Activated CD4-positive, alpha-beta T cell treated with anti-CD3 and anti-CD28 coated beads, Interleukin-2, amount 10 ng/mL, durations not matched to agents 24 days and 14 days (primary cell): ENCODE measurements at places on chromosomes 11 and 22. TPM values are rescaled to one million over a fixed set of nuclear protein-coding genes. Genes with fewer than 3 reads are reported as not detected.

DNA sequence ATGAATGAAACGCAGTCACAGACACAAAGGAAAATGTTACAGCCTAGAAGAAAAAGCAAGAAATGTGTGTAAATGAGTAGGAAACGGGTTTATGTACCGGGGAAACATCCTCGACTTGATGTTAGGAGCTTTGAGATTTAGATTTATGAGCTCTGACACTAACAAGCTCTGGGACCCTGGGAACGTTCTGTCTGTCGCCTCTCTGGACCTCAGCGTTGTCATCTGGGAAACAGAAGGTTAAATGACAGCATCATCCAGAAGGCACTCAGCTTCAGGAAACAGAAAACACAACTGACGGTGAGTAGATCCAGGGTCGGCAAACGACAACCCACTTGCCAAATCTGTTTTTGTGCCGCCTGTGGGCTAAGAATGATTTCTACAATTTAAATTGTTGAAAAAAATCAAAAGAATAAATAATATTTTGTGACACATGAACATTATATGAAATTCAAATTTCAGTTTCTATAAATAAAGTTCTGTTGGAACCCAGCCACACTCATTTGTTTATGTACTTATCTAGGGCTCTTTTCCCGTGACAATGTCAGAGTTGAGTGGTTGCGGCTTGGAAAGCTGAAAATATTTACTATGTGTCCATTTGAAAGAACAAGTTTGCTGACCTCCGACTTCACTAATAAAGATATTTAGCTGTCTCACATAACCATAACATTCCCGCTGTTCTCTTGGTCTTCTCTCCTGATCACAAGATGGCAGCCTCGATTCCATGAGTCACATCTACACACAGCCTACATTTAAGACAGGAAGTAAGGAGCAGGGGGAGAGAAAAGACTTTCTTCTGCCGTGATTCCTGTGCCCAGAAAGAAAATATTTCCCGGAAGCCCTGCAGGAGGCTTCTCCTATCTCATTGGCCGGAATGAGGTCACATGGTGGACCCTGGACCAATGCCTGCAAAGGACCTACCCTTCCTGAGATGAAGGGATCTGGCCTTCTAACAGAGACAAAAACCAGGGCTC, 47.1 kb upstream of the SYT13 start:
- DNase-seq, result no peak

DNA sequence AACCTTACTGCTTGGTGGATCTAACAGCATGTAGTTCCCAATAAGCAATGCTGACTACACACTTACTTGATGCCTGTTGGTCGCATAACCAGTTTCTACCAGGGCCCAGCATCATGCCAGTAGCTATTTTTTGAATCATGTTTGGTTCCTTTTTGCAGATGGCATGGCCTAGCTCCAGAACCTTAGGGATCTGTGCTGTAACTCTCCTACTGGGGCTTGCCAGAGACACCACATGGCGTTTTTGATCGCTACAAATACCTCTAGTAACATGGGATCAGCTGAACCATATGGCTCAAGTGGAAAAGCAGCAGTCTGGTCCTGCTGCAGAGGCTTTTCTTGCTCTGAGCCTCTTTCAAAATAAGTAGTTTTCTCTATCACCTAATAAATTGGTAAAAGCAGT, 654.6 kb upstream of the API5 start:
- DNase-seq, result no peak

DNA sequence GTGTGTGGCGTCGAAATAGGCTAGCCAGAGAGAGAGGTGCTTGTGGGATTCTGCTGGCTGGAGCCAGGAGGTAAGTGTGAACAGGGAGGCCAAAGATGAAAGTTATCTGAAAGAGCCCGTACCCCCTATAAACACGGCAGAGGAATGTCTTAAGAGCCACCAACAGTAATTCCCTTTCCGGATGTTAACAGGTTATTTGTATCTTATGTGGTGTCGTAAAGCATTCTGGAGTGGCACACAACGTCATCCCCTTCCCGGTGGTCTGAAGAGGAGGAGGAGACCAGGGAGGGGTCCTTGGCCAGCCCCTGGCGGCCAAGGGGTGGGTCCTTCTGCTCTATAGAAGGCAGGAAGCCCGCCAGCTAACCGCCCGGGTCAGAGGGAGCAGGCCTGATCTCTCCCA, 39.5 kb downstream of the MACROD1 start:
- no peak for DNase-seq

The FOLH1 gene
- total RNA-seq, result not detected in 2 replicates

DNA sequence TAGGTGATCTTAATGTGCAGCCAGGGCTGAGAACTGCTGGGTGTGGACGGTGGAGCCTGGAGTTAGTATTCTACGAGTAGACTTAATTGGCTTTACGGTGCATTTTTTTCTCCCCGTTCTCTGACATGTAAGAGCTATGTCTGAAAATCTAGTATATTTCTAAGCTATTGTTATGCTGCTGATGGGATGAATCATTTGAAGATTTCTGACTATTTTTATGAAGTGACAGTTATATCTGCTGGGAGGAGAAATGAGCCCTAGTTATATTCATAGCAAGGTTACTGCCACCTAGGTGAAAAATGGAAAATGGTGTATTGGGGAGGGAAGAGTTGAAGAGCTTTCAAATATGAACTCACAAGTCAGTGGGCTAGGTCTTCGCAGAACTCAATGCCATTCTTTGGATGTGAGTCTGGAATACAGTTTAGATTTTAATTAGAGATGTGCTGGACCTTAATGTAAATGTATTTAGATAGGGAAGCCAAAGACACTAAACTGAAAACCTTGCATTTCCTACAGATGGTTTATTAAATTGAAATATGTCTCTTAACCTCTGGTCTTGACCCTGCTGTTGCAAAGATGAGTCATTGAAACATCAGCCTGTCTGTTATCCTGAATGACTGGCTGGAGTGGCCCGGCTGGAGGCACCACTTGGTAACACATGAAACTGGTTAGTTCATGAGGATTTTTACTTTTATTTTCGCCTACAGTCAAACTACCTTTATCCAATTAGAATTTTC, 293.7 kb downstream of the DDX10 start:
- DNase-seq, result no peak
